ENCODE measurements at places on chromosomes 16 and 17.

DNA sequence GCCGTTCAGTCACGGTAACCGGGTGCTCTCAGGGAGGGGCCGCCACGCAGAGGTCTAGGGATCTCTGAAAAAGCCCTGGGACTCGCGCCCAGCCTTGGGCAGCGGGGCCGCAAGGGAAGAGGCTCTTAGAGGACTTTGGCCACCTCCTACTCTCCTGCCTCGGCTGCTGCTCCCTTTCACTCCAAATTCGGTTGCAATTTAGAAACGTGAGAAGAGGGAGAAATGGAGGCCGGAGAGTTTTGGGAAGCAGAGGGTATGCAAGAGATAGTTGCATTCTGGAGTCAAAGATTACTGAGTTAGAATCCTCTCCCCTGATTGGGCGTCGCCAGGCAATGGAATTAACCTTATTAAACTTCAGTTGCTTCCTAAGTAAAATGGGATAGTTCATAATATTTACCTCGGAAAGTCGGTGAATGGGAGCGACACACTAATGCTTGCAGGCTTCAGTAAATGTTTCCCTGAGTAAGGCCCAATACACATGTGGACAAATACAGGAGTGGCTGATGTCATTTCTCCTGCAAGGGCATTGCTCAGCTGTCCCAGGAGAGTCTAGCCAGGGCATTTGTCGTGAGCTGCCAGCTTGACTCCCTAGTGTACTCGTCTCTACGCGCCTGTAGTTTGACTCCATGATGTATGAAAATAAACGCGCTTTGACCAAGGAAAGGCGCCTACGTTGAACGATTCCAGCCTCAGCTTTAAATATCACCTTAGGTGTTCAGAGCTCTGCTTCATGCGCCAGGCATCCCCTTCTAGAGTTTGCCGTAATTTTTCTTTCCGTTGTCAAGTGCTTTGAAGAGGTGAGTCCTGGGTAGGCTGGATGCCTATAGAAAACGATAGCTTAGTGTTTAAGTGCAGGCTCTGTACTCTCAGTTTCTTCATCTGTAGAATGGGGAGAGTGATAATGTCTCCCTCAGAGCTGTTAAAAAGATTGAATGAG lies 667 bp downstream of the OGFOD1 start:
- DNase-seq, result no peak

GRCh38 chr16:88403794-88404581 lies 21.2 kb downstream of the ZNF469 start:
- no peak for DNase-seq

GRCh38 chr17:5933430-5933829 lies 136.7 kb upstream of the WSCD1 start:
- no peak for DNase-seq

- no peak for DNase-seq
Measured at GRCh38 chr16:47979616-47980182, 176.1 kb downstream of the ABCC12 start.

- DNase-seq, result no peak
Measured at GRCh38 chr17:58338454-58338840, 9.9 kb upstream of the TSPOAP1 start.

- DNase-seq, result no peak
Measured at GRCh38 chr17:62791235-62791734, 16.8 kb downstream of the MARCHF10 start.

- no peak for DNase-seq
Measured at GRCh38 chr17:7915179-7915610, 894 bp downstream of the RNF227 start.

DNA sequence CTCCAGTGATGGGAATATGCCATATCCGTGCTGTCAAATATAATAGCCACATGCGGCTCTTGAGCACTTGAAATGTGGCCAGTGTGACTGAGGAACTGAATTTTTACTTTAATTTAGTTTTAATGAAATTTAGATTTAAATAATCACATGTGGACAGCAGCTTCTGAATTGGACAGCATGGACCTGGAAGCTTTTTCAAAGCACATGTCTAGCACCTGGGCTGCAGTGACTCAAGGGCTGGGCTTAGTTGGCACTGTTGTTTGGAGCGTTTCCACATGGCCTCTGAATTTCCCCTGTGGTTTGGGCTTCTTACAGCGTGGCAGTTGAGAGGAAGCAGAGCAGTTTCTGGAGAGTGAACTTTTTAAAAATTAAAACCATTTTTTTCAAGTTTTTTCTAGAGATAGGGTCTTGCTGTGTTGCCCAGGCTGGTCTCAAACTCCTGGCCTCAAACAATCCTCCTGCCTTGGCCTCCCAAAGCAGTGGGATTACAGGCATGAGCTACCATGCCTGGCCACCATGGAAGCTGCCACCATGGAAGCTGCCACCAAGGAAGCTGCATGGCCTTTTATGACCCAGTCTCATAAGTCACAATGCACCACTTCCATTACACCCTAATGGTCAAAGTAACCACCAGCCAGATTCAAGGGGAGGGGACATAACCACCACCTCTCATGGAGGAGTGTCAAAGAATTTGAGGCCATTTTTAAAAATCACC lies 6.7 kb upstream of the TOB1 start:
- DNase-seq, result no peak

DNA sequence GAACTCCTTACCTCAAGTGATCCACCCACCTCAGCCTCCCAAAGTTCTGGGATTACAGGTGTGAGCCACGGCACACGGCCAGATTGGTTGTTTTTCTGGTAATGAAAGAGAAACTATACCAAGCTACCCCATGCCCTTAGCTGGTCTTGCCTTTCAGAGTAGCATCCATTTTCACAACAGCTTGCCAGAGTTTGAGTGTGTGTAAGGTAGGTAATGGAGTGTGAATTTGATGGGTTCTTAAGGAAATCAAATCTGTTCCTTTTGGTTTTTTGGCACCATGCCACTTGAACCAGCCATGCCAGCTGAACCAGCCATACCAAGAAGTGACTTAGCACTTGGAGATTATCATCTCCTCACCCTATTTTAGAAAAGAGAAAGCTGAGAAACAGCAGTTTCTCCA lies 5.1 kb downstream of the CALCOCO2 start:
- no peak for DNase-seq

GRCh38 chr17:6998855-6999508 lies 3.1 kb downstream of the ALOX12 start:
- DNase-seq, result no peak

DNA sequence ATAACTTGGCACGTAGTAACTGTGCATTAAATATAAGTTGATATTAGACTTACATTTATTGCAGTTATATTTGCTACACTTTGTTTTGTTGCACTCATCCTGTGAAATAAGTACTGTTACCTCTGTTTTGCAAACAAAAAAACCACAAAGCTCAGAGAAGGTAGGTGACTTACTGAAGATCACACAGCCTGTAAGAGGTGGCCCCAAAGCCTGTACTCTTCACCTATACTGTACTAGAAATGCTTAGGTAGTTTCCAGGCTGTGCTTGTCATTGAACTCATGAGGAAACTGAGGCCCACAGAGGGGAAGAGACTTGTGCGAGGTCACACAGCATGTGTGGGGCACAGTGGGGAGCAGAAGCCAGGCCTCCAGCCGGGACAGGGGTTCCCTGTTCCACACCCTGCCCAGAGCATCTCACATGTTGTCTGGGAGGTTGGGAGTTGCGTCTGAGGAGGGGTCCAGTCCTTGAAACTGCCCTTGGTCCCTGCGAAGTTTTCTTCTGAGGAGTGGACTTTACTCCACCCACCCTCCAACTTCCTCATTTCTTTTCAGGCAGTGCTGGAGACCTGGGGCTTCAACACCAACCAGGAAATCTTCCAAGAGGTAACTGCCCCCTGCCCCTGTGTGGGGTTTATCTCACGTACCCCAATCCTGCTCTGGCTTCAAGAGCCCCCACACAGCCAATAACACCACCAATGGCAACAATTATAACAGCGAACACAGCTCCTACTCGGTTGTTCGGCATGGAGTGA lies 13.0 kb downstream of the CETP start:
- no peak for DNase-seq

DNA sequence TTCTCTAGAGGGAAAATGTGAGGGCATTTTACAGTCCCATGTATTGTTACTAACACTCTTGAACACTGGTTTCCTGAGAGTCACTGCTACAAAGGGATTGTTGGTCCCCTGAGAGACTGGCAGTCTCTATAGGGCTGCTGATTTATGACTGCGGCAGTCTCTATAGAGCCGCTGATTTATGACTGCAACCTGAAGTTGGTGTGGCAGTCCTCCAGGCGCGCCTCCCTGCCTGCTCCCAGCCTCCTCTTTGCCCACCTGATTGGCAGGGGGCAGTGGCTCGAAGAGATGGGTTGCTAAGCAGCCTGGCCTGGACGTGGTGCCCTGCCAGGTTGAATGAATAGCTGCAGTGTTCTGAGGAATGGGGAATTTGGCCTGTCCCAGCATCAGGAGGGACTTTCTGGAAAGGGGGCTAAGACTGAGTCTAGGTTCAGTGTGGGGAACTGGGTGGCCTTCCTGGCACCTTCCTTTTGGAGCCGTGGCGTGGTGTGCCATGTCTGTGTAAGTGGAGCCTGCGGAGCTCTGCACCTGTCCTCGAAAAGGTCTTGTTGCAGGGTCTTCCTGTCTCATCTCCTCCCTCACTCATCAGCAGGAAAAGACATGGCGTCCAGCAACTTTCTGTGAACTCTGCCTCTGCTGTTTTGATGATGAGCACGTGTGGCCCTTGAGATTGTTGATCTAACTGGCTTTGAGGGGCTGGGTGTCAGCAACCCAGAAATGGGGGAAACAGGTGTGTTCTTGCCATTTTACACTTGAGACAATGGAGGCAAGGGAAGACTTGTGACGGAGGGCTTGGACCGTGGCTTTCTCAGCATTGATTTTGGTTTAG lies 24.9 kb downstream of the SAP30BP start:
- no peak for DNase-seq

- DNase-seq, result no peak
Measured at GRCh38 chr16:12016291-12016947, 39.9 kb downstream of the SNX29 start.

- DNase-seq, result no peak
Measured at GRCh38 chr17:62674841-62675240, 47.4 kb downstream of the MRC2 start.

- DNase-seq, result no peak
Measured at GRCh38 chr16:68283801-68284598, 19.7 kb downstream of the SLC7A6 start.

- no peak for DNase-seq
Measured at GRCh38 chr16:68355447-68356248, 44.8 kb downstream of the PRMT7 start.

DNA sequence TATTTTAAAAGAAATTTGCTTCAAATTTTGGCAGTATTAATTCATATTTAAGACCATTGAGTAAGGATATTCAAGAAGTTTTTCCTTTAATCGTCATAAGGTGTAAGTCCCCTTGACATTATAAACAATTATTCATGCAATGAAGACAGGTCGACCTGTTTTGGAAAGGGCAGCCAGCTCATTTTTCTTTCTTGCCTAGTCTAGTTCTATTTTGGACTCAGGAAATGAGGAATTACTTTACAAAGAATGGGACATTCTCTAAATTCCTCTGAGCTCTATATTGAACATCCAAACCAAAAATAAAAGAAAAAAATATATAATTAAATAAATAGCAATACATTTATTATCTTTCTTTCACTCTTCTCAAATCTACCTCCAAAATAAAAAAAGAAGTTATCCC lies 595.6 kb upstream of the KIF2B start:
- DNase-seq, result no peak

DNA sequence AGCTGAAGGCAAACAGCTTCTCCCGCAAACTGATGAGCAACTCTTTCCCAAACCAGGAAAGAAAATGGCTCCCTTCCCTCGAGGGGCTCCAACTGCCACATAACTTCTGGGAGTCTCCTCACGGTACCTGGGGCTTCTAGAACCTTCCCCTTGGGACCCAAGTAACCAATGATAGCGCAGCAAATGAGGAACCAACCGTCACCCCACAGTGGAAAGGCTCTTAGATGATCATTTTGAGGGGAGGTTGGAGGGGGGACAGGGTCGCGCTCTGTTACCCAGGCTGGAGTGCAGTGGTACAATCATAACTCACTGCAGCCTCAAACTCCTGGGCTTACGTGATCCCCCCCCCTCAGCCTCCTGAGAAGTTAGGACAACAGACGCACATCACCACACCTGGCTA lies at the start of gene DNAH17:
TSS of gene DNAH17 (minus strand) at position 101 of the 400 bp plus-strand sequence. CDS start 2,339 bp downstream, outside the sequence.
- DNase-seq, result no peak

DNA sequence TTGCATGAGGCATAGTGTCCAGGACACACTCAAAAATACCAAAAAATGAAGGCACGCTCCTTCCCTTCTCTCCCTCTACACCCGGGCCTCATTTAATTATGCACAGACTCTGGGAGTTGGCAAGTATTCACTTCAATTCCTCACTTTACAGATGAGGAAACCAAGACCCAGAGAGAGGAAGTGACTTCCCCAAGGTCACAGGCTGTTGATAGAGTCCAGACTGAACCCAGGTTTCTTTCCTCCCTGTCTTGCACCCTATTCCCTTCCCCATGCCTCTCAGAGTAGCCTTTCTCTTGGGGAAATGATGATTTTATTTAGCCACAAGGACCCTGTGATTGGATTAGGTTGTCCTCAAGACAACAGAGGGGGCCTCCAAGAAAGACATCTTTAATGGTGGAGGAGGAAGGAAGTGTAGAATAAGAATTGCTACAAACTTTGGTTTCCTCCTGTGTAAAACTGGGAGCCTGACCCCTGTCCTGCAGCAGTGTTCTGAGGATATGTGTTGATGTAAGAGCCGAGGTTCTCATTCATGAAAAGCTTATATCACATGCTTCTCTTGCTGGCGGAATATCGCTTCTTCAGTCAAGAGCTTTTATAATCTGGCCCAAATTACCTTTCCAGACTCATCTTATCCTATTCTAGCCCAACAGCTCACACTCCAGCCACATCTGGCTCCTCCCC lies 48.8 kb upstream of the SIAH1 start:
- no peak for DNase-seq

GRCh38 chr17:16100737-16101400 lies 101.2 kb downstream of the TTC19 start:
- DNase-seq, result no peak

- DNase-seq, result no peak
Measured at GRCh38 chr17:80486692-80487091, 10.3 kb upstream of the NPTX1 start.

DNA sequence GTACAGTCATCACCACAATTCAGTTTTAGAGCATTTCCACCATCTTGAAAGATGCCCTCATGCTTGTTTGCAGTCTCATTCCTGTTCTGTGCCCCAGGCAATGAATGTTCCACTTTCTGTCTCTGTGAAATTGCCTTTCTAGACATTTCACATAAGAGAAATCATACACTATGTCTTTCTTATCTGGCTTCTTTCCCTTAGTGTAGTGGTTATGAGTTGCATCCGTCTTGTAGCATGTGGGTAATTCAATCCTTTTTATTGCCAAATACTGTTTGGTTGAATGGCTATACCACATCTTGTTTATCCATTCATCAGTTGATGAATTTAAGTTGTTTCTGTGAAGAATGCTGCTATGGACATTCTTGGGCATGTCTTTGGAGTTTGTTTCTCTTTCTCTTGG lies 132.5 kb upstream of the PLCG2 start:
- DNase-seq, result no peak

GRCh38 chr17:79803997-79804855 lies 7.3 kb upstream of the CBX8 start:
- no peak for DNase-seq

GRCh38 chr16:75919664-75920063 lies 193.4 kb upstream of the CPHXL start:
- DNase-seq, result no peak

GRCh38 chr17:30812218-30813177 lies 12.0 kb downstream of the CRLF3 start:
- DNase-seq, result no peak

GRCh38 chr17:59353106-59353854 lies 21.8 kb downstream of the YPEL2 start:
- DNase-seq, result no peak
